NCI-H1048 (cell line): ENCODE measurements at places on chromosomes 1 and 21.

DNA sequence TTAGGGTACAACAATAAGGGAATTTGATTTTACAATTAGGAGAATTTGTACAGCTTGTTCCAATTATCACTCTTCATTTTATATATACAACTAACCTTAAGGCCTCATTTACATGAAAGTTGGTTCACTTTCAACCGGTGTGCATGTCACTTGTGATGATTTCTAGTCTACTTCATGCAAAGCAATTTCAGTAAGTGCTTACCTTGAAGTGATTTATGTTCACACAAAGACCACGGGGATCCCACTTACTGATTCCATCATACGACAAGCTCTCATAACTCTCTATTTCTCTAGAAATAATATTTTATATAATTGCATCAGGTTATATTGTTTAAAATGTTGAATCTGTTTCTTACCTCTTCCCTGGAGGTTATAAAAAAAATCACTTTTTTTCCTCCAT lies 100.3 kb upstream of the CHODL start:
- peak; percentile 27 for DNase-seq

GRCh38 chr1:153262070-153262366 lies 2.5 kb downstream of the LORICRIN start:
- DNase-seq = no peak

DNA sequence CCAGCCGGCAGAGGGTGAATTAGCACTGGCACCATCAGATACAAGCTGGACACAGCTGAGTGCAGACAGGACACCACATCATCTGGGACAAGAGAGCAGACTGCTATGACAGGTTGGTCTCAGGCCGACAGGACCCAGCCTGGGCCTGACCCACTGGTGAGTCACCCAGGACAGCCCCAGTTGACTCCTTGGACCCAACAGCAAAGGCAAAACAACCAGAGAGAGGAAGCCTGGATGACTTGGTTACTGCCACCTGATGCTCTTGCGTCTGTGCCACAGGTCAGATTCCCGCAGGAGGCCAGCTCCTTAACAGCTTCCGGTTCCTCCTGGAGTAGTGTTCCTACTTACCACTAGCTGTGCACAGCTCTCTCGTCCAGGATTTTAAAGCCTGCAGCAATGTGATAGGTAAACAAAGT lies 18.5 kb downstream of the CCN1 start:
- DNase-seq = no peak

GRCh38 chr1:98761219-98761865 lies 99.8 kb downstream of the SNX7 start:
- no peak for DNase-seq

GRCh38 chr1:115748401-115749150 lies 19.9 kb downstream of the CASQ2 start:
- DNase-seq = no peak
